Activated CD4-positive, alpha-beta T cell treated with anti-CD3 and anti-CD28 coated beads for 1 hour (primary cell): ENCODE measurements at places on chromosomes 3 and 15.

- DNase-seq, result no peak
These were observed 4.6 kb downstream of the WDR53 start for GRCh38 chr3:196563721-196564225.

GRCh38 chr15:91855241-91855640 is 1.7 kb downstream of the SLCO3A1 start:
- no peak for DNase-seq

- DNase-seq, result no peak
These were observed 31.3 kb upstream of the BCL2L10 start for GRCh38 chr15:52143873-52144272.

- DNase-seq, result no peak
These were observed 180.4 kb downstream of the SMAD6 start for GRCh38 chr15:66882251-66883020.

DNA sequence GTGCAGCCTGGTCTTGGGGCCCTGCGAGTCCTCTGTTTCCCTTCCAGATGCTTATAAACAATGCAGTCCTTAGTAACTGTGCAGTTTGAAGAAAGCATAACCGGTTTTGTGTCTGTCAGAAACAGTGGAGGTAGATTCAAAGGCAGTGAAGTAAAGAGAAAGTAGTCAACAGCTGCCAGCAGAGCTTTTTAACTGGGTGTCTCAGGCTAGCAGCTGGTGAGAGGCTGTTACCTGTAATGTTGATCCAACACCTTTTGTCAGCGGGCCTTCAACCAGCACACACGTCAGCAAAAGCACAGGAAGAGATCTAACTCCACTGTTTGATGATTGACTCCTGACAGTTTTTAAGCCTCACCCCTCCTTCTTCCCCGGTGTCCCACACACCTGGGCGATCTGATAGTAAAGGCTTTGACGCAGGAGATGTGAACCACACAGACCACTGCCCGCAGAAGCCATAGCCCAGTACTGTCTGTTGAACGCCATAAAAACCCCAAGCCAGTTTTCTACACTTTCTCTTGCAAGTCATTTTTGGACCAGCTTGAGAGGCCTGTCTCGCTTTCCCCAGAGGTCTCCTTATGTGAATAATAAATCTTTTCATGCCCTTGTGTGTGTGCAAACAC is 178.0 kb downstream of the FMN1 start:
- no peak for DNase-seq

GRCh38 chr15:81901319-81901718 is 144.5 kb downstream of the MEX3B start:
- no peak for DNase-seq

DNA sequence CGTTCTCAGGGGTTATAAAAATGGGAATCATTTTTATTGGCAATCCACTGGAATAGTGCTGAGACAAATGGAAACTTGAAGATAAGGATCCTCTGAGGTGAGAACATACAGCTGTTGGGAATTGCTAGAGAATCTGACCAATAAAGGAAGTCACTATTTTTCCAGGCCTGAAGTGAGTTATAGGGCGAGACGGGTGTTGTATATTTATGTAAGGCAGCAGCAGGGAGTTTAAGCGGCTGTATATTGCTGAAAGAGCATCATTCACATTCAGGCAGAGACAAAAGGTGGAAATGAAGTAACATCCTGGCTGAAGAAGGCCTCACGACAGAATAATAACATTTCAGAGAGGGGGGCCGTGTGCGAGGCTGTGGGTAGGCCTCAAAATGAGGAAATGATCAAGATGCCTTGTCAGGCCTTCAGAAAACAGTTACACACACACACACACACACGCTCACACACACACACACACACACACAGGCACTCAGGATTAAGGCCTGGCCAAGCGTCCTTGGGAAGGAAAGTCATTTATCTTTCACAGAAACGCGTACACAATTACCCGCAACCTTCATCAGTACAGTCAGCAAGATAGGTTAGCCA is 964.9 kb upstream of the NR2F2 start:
- no peak for DNase-seq

DNA sequence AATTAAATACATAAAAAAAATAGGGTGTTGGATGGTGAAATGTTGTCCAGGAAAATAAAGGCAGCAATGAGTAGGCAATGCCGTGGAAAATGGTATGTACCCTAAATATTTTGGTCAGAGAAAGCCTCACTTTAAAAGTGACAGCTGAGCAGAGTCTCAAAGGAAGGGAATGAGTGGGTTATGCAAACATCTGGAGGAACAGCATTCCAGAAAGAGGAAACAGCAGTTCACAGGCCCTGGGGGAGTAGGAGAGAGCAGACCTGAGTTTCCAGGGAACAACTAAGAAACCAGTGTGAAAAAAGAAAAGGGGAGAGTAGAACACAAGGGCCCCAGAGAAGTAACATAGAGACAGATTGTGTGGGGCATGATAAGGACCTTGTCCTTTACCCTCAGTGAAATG is 230.0 kb upstream of the CNTN3 start:
- no peak for DNase-seq

DNA sequence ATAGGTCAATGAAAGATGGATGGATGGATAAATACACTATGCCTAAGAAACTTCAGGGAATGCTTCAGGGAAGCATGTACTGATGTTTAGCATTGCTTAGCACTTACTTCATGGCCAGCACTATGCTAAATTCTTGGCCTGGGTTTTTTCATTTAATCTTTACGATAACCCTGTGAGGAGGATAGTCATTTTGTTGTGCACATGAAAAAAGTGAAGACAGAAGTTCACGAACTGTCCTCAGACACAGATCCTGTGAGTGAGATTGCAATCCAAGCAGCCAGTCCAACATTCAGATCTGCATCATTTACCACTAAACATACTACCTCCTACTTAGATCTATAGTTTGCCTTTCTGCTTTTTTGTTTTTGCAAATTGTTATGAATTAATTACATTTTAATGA is 510.8 kb upstream of the AGTR1 start:
- no peak for DNase-seq

DNA sequence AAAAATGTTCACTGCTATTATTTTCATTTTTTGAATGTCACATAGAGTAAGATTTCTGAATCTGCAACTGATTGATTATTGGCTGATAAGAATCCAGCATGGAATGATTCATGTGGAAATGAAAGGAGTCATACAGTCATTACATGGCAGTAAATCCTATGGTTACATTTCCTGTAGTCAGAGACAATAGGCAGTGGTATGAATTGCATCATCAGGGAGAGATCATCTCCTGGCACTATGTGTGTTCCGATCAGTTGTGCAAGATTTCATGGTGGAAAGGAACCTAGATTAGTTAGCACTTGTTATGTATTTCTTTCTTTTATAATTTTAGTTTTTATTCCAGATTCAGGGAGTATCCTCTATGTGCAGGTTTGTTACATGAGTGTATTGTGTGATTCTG is 38.8 kb downstream of the SLC12A1 start:
- DNase-seq, result no peak

- no peak for DNase-seq
These were observed 5.5 kb upstream of the ONECUT1 start for GRCh38 chr15:52795464-52796227.

DNA sequence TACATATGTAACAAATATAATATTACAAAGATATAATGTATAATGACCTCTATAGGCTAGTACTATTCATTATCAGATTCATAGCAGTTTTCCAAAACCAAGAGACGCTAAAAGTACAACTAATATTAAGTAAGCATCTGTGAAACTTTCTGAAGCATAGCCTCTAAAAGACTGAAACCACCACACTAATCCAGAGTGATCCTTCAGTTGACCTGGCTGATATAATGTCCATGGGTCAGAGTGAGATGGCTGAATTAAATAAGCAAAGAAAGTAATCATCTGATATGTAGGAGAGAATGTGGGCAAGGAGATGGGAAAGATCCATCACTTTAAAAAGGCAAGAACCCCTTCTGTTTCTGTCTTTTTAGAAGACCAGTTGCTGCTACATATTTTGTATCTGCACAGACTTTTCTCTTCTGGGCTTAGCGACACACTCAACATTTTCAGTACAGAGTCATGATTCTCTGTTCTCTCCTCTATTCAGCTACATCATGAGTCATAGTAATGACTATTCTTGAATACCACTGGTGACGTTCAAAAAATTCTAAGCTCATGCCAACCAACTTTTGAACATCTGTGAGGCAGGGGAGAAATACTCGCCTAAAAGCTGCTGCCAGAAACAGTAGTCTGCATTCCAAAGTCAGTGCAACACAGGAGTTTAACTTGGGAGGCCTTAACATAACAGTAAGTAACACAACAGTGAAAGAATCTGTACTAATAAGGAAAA is 149.6 kb downstream of the MAGI1 start:
- DNase-seq, result no peak

DNA sequence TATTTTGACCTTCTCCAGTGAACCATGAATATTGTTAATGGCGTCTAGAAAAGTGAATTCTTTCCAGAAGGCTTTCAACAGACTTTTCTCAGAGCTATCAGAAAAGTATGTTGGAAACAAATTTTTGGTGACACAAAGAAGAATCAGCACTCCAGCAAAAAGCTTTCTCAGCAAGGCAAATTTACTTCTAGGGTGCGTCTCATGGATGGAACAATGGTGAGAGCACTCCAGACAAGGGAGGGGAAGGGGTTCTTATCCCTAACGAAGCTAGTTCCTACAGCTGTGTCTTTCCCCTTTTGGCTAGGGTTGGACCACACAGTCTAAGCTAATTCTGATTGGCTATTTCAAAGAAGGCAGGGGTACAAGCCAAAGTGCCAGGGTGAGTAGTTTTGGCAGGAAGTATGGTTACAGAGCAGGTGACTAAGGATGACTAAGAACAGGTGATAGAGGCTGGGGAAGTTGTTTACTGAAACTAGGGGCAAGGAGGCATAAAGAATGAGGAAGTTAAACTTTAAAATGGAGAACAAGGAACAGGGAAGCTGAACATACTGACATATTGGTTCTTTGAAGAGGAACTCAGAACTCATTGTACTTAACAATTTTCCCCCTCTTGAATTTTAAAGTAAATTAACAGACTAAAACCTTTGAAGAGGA is 959.8 kb downstream of the NAALADL2 start:
- DNase-seq, result no peak
